ENCODE measurements at places on chromosomes 12 and 14.

DNA sequence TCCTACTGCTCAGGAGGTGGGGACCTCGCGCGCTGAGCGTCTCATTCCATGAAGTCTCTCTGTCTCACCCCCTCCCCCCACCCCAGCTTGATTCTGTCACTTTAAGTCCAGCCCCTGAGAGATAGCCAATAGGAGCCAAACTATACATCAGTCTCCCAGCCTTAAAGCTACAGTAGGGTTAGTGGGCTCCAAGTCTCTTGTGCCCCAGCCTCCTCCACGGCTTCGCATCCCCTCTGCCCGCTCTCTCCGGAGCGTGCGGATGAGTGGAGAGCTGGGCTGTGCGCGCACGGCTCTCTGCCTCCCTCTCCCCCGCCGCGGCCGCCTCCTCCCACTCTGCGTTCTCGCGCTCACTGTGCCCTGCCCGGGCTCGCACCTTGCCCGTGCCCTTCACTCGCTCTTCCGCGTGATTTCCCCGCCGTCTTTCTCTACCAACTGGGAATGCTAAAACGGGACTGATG lies at the start of gene ESRRB:
Gene ESRRB, plus strand, starts transcription at position 191 of the 458 bp plus-strand sequence. Its CDS starts 265 bp downstream, at position 456.
- DNase-seq: no peak

- DNase-seq: no peak
Observed at GRCh38 chr12:2930865-2931264, 28.3 kb upstream of the TEAD4 start.

DNA sequence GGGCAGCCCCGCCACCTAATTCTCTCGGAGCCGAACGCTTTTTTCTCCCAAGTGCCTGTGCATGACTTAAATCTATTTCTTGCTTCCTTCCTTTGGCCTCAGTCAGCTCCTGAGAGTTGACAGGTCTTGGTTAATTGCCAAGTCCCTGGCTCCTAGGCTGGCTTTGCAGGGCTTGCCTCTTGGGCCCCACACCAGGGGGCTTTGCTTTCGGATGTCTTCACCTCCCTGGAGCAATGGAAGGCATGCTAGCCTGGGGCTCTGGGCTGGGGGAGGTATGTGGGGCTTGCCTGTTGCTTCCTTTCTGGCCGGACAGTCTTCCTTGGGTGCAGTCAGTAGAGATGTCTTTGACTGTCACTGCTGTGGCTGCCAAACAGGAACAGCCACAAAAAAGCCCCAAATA lies 2.2 kb upstream of the KRT80 start:
- DNase-seq: no peak

- DNase-seq: no peak
Observed at GRCh38 chr14:77187649-77188012, 6.0 kb downstream of the TMEM63C start.

GRCh38 chr14:69161590-69161989 lies 8.7 kb upstream of the DCAF5 start:
- no peak for DNase-seq

DNA sequence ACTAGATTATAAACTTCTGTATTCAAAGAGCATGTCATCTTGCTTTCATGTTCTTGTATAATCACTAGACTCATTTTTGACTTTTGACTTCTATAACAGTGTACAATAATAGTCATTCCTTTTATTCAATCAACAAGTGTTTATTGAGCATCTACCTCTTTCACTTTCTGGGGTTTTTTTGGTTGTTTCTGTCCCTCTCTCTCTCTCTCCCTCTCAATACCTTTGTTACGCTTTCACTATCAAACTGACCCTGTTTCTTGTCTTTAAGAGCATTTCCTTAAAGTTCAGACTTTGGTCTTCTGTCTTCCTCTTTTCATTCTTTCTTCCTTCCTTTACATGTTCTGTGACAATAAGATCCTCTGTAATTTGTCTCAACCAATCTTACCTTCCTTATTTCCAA lies 49.5 kb downstream of the GPR137C start:
- no peak for DNase-seq

- no peak for DNase-seq
Observed at GRCh38 chr14:50978888-50979287, 34.6 kb upstream of the PYGL start.

DNA sequence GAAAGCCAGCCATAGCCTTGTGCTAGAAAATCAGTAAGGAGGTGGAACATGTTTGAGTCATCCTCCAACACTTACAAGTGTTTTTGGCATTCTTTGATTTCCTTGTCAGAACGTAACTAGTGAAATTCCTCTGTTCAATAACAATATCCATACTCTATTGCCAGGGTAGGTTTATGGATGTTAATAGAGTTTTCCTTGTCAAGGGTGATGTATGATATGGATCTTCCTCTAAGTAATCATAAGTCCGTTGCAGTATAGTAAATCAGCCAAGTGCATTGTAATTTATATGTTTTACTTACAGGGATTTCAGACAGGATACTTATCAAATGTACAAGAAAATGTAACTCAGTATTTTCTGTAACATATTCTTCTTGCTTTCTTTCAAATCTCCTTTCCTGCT lies 19.4 kb downstream of the NAV3 start:
- DNase-seq: no peak

GRCh38 chr12:49865782-49866135 lies 22.9 kb upstream of the BCDIN3D start:
- DNase-seq: no peak

- DNase-seq: no peak
Observed at GRCh38 chr14:45868863-45869262, 615.9 kb upstream of the MIS18BP1 start.

- no peak for DNase-seq
Observed at GRCh38 chr12:5969974-5970690, 25.1 kb upstream of the ANO2 start.

DNA sequence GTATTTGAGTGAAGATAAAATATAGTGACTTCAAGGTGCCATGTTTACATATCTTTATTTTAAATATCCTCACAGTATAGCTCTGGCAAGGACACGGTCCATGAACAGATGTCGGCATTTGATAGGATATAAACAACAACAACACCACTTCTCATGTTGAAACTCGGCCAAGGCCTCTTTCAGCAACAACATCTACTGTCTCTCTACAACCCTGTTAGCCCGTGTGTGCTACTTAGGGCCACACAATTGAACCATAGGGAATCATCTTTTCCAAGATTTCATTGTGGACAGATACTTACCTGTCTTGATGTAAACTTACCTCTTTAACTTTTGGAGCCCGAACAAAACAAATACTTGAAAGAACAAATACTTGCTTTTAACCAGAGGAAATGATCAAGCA lies 168.7 kb upstream of the SSTR1 start:
- no peak for DNase-seq

DNA sequence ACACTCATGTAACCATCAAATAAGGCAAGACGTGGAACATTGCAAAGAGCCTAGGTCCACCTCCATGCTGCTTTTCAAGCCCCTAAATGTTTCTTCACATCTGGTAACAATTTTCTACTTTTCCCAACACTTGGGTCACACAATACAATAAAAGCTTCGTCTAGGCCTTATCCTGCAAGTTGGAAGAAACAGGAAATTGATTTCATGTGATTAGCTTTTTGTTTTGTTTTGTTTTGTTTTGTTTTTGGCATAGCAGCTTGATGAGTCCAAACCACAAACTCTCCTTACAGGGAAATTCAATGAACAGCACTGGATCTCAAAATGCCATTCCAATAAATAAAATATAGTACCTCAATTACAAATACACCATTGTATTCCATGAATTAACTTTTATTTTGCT lies 19.3 kb downstream of the TAS2R50 start:
- DNase-seq: no peak

DNA sequence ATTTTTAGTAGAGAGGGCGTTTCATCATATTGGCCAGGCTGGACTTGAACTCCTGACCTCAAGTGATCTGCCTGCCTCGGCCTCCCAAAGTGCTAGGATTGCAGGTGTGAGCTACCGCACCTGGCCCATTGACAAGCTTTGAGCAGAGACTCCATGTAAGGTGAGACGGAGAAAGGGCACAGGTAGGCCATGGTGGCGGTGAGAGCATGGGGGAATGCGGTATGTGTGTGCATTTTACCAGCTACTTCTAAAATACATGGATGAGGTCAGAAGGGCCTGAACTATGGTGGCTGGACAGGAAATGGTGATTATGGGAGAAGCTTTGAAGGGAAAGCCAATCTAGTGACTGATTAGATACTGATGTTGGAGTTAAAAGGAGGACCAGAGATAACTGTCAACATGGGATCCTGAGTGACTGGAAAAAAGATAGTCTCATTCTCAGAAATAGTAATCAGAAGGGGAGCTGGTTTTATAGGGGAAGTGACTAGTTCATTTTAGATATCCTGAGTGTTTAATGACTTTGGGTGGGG lies 21.9 kb upstream of the PTPRB start:
- DNase-seq: no peak

DNA sequence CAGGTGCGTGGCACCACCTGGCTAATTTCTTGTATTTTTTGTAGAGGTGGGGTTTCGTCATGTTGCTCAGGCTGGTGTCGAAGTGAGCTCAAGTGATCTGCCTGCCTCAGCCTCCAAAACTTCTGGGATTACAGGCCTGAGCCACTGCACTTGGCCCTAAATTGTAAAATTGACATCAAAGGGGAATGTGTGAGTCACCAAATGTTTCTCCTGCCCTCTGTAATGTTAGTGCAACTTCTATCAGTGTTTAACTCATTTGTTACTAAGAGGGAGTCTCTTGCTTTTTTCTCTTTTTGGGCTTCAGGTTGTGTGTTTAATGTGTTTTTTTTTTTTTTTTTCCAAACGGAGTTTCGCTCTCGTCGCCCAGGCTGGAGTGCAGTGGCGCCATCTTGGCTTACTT lies 2.3 kb downstream of the TULP3 start:
- DNase-seq: peak; percentile 88

- DNase-seq: no peak
Observed at GRCh38 chr12:60035835-60036234, 440.0 kb downstream of the SLC16A7 start.

DNA sequence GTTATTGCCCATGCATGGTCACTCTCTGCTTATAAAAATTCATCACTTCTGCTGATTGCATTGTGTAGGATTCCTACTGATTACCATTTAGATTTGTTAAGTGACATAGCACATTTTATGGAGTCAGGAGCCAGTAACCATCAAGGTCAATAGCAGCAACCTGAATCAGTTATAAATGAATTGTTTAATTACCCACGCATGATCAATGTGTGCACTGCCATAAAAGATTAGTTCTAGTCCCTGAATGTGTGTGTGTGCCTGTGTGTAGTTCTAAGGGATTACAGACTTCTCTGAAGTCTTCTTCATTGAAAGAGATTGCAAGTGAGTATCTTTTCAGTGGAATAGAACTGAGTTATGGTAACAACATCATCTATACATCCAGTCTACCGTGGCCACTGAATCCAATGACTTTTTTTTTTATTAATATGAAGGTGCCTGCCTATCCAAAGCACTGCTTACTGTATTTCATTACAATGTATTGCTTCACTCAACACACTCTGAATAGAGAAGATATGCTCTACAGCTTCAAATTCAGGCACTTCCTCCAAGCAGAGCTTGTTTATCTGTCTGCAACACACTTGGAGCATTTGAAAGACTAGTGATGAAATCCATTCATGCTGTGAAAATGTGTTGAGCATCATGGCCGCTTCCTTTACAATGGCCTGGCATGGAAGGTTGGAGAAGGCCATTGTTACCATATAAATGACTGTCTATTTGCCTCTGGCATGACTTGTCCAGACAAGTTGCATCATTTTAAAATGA lies 381.7 kb downstream of the DIO2 start:
- DNase-seq: no peak

DNA sequence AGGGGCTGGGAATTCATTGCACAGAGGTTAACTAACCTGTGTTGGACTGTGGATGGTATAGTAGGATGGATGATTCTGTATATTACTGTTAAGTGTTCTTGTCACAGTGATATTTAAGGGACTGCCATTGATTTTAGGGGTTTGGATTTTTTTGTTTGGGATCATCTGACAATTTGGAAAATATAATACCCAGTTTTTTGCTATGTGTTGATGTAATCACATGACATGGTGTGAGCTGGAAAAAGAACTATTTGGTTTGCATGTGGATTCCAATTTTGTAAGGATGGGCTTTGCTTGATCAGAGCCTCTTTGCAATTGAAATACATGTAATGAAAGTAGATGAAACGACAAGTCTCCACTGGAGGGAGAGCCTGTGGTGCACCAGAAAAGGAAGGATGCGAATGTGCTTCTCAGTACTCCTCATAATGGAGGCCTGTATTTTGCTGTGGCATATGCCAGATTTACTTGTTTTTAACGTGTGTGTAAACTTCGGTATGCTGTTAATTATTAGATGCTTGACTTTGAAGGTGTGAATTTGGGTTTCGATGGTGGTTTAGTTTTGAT lies 2.7 kb downstream of the DYRK2 start:
- no peak for DNase-seq

DNA sequence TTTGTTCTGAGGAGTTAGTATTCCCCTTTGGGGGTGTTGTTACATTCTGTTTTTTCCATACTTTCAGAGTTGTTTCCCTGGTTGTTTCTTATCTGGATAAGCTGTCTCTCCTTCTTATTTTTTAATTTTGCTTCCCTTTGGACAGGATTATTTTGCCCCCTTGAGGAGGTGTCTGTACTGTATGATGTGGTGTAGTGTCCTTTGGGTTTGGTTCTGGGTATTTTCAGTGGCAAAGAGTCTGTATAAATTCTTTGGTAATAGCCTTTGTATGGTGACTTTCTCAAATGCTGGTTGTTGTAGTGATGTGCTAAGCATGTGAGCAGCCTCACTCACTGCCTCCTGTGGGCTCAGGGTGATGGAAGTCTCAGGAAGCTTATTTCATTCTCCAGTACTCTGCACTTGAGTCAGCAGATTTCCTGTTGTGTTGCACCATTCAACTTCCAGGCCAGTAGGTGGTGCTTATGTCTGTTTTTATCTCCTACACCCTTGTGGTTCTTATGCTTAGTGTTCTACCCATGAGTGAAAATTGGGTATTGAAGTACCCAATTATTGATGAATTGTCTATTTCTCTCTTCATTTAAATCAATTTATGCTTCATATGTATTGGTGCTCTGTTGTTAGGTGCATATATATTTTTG lies 103.3 kb upstream of the PMCH start:
- no peak for DNase-seq

All from lower leg skin (tissue), 4 donors.